Right renal pelvis (tissue), 4 donors: ENCODE measurements at places on chromosomes 6 and 20. TPM values are rescaled to one million over a fixed set of nuclear protein-coding genes. Genes with fewer than 3 reads are reported as not detected.

- no peak for DNase-seq
These were observed 121.2 kb downstream of the CD109 start for GRCh38 chr6:73817253-73817652.

DNA sequence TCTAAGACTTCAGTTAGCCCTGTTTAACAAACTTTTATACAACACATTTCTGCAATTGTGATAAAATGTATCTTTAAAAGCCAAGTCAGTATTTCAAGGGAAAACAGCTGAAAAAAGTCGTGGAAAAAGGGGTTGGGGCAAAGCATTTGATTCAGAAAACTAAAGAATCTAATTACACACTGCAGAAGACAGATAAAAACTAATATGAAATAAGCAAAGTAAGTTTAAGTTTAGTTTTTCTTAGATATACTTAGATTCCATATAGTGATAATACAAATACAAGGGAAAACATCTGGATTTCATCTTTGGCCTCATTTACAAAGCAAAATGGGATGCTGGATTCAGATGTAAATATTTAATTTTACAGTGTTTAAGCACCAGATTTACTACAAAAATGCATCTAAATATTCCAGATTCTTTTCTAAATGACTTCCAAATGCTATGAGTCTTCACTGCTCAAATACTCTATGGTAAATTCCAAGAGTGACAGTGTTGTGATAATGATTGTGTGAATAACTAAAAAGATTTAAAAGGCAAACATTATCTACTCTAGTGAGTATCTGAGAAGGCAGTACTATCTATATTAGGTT is 1.5 kb upstream of the ADNP start:
- no peak for DNase-seq

Gene CARMIL1
- polyA plus RNA-seq = 97.2 TPM

Gene E2F1
- polyA plus RNA-seq = 11.8 TPM

DNA sequence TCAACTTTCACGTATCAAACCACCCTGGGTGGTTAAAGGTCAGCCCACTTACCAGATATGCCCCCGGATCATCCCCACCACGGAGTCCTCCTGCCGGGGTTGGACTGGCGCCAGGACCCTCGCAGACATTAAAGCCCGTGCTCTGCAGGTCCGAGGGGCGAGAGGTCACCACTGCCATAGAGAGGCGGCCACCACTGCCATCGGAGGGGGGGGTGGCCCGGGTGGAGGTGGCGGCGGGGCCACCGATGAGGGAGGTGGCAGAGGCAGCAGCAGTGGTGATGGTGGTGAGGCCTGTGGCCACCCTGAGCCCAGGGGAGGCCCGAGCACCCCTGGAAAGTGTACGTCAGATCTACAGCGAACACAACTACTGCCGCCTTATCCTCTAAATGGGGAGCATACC is 76.3 kb downstream of the ASXL1 start:
- DNase-seq = no peak

GRCh38 chr6:34146801-34147592 is 1.1 kb upstream of the GRM4 start:
- DNase-seq = no peak

DNA sequence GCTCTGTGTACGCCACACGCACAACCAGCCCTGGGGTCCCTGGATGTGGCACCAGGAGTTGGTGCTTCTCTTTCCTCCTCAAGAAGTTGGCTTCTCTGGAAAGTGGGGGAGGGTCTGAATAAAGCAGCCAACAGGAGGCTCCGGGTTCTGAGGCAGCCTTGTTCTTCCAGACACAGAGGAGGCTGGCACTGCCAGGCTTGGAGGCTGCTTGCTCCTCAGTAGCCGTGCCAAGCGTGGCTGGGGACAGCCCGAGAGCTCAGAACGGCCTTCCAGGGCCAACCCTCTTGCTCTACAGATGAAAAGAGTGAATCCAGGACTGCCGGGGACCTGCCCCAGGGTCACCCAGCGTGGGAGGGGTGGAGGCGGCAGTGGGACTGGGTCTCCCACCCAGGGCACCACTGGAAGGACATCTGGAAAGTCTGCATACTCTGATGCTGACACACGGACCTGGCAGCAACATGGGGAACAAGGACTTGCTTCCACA is 70.4 kb downstream of the SLC22A23 start:
- DNase-seq = no peak

DNA sequence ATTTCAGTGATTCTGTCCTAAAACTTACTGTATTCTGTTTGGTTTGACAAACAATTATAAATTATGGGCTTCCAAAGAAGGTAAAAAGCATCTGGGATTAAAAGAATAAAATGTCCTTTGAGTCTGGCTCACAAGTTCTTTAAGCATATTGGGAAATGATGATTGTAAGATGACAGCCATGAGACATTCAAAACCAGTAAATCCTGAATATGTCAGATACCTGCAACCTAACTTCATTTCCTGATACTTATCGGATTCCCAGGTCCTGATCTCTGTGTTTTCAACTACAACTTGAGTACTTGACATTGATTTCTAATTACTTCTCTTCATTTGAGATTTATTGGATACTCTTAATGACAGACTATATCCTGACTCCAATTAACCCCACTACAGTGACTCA is 446.6 kb downstream of the GRIK2 start:
- no peak for DNase-seq

Gene OOEP
- polyA plus RNA-seq = 0.38 TPM

Gene ELOVL4
- 3.8 TPM for polyA plus RNA-seq

- DNase-seq = no peak
These were observed 126.5 kb downstream of the SLC24A3 start for GRCh38 chr20:19338960-19339359.

DNA sequence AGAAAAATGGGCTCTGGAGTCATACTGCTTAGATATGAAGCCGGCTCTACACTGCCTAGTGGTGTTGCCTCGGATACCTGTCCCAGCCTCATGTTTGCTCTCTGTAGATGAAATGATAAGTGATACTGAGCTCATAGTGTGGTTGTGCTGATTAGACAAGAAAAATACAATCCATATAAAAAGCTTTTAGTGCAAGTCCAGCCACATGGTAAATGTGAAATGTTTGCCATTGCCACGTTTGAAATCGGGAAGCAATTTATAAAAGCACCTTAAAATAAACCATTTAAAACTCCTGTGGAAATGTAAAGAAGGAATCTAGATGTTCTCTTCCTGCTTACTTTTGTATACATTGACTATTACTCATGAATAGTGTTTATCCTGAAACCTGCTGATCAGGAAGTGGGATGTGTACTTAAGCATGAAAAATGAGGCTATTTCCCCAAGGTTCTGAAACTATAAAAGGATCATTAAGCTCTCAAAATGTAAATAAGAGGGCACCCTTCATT is 13.1 kb upstream of the PBOV1 start:
- no peak for DNase-seq

GRCh38 chr6:94468830-94469229 is 1049.5 kb upstream of the EPHA7 start:
- DNase-seq = no peak
